Astrocyte of the spinal cord (primary cell): ENCODE measurements at places on chromosomes 7 and 10.

GRCh38 chr7:49800031-49800430 lies 26.6 kb downstream of the VWC2 start:
- DNase-seq = no peak

GRCh38 chr10:33214174-33214573 lies 120.3 kb downstream of the NRP1 start:
- DNase-seq = no peak

DNA sequence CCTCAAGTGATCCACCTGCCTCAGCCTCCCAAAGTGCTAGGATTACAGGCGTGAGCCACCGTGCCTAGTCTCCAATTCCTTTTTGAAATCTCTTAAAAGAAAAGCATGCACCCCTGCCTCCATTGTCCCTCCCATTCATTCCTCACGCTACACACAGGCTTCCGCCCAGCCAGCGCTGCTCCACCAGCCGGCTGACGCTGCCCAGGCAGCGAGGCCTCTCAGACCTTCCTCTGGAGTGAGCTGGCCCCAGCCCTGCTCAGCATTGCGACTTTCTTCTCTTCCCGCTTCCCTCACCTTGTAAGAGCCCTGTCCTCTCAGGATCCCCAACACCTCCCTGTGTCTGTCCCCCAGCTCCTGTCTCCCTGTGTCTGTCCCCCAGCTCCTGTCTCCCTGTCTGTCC lies 23.6 kb downstream of the RGS10 start:
- no peak for DNase-seq

GRCh38 chr10:84765656-84766055 lies 437.3 kb downstream of the CCSER2 start:
- no peak for DNase-seq

GRCh38 chr7:29937132-29937531 lies 52.5 kb downstream of the SCRN1 start:
- no peak for DNase-seq

GRCh38 chr10:123270806-123271205 lies 116.6 kb downstream of the BUB3 start:
- no peak for DNase-seq

DNA sequence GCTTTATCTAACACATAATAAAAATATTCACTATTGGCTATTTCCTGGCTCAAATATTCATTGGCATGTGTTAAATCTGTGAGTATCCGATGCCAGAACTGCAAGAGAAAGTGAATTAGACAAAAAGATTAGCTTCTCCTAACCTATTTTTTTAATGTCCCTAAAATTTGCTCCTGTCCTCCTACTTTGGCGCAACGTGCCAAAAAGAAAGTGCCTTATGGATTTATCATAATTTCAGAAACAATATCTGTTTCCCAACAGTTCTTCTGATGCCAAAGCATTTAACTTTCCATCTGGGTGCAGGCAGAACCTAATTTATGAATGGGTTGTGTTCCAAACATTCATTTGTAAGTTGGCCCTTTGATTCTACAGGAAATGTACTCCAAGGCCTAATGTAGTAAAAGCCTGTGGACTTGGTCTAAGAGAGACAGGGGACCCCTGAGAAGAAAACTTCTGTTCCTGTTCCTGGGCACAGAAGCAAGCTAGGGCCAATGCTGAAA lies 15.4 kb downstream of the PIP4K2A start:
- DNase-seq = no peak

DNA sequence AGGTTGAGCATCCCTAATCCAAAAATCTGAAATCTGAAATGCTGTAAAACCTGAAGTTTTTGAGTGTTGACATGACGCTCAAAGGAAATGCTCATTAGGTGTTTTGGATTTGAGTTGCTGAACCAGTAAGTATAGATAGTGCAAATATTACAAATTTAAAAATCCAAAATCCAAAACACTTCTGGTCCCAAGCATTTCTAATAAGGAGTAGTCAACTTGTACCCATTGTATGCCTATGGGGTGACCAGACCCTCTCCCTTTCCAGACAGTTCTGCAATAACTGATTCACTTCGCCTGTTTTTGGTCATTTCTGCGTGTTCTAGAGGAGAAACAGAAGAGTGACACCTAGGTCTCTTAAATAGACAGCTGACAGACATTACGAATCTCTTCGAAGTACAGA lies 90.3 kb downstream of the MMRN2 start:
- no peak for DNase-seq

- no peak for DNase-seq
Observed at GRCh38 chr7:1211611-1212010, 21.1 kb upstream of the UNCX start.

DNA sequence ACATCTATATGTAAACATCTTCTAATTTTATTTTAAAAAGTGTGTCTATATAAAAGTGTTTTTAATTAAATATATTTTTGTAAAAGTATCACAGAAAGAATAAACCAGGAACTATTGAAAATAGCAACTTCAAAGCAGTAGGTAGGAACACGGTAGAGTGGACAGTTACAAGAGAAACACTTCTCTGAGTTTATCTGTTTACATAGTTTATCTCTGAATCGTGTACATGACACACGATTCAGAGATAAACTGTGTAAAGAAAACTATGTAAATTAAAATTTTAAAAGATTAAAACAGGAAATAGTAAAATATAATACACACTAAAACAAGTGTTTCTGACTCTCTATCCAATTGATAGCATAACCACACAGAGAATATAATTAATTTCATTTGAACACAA lies 25.1 kb upstream of the FAM170B start:
- no peak for DNase-seq

DNA sequence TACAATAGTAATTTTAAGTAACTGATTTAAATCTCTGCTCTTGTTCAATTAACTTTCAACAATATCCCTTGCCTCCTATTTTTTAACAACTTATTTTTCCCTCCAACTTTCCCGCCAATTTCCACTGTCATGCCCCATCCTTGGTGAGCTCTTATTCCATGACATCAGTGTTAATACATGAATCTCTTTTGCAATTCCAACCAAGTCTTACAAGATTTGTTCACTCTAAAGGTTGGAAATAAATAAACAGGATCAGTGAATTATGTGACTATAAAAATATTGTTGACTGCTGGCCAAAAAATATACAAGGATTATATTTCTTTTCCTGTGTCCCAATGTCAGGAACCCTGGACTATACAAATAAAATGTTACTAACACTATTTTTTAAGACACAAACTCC lies 21.0 kb upstream of the AGMO start:
- no peak for DNase-seq

- DNase-seq = no peak
Observed at GRCh38 chr7:77665161-77665560, 31.1 kb upstream of the RSBN1L start.

DNA sequence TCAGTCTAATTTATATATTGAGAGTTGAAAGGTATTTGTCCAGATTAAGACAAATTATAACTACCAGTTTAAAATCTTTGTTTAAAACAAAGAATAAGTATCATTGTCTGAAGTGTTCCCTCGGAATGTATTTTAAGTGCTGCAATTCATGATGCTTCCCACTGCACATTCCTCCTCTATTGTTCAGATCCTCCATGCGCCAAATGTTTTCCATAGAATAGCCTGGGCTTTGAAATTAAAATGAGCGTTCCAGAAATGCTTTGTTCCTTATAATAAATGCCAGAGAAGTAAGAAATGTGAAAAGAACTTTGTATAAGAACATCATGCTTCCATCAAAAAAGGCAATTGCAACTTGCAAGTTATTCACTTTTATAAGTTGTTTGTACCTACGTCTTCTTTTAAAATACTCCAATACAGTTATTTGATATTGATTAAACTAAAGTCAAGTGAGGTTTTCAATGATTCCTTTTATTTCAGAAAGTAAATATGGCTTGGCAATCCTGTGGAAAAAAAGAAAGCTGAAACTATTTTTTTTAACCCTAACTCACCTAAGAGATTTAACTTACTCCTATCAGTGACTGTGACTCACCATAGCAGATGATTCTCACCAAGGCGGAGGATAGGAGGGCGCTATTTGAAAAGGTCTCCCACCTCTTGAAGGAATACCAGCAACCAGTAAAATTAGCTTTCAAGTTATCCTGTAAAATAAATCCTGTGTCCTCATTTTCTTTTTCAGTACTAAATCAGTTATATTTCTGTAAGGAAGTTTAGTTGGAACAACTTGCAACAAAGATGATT lies 85.8 kb downstream of the CTNNA3 start:
- DNase-seq = peak; percentile 62

DNA sequence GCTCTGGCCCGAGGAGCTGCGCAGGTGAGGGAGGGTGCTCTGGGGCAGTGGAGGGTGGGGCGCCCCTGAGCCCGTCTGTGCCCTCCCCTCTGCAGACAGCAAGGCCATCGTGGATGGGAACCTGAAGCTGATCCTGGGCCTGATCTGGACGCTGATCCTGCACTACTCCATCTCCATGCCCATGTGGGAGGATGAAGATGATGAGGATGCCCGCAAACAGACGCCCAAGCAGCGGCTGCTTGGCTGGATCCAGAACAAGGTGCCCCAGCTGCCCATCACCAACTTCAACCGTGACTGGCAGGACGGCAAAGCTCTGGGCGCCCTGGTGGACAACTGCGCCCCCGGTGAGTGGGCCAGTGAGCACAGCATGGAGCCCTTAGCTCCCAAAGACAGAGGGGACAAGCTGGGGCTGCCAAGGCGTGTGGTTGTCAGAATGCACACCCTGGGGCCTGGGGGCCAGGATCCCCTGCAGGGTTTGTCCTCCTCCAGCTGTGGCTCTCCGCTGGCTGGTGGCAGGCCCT lies 5.1 kb downstream of the FLNC start:
- DNase-seq = no peak

DNA sequence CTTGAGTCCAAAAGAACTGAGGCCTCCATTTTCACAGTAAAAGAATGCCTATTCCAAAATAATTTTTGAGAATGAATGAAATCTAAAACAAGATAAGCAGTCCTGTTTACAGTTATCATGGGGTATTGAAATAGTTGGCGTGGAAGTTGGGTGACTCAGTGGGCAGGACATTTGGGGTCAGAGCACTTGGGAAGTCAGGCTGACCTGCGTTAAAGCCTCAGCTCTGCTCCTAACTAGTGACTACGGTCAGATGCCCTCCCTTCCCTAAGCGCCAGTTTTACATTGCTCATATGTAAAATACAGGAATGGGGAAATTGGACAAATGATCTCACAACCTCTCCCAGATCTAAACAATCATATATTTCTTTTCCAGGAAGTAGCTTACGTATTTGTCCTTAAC lies 2.3 kb upstream of the PAPSS2 start:
- peak; percentile 26 for DNase-seq

DNA sequence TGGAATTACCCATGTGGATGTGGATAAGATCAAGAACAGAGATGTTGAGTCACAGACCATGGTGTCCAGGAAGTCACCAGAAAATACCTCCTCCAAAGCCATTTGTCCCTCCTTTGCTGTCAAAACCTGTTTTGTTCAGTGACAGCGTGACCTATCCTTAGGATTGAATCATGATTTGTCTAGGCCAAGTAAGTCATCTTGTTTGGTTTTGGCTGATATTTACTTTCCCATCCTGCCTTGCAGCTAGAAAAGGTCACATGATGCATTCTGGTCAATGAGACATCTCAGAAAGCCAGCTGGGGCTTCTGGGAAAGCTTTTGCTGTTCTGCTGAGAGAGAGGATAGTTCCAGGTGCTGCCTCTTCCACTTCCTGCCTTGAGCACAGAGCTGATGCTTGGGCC lies 225.3 kb upstream of the ZMIZ1 start:
- no peak for DNase-seq

DNA sequence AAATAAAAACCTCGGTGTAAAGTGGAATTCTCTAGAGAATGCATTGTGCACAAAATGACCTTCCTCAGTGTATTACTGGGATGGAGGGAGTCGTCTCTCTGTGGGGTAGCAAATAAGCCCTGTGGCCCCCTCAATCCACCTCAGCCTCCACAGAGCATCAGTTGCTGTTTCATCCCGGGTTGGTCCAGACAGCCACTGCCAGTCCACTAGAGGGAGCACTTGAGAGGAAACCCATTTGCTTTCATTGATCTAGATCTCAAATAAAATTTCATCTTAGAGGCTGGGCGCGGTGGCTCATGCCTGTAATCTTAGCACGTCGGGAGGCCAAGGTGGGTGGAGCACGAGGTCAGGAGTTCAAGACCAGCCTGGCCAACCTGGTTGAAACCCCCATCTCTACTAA lies 1128.7 kb downstream of the CNTNAP2 start:
- DNase-seq = peak; percentile 15

- DNase-seq = peak; percentile 2
Observed at GRCh38 chr7:29207162-29207801, 12.7 kb downstream of the CHN2 start.

DNA sequence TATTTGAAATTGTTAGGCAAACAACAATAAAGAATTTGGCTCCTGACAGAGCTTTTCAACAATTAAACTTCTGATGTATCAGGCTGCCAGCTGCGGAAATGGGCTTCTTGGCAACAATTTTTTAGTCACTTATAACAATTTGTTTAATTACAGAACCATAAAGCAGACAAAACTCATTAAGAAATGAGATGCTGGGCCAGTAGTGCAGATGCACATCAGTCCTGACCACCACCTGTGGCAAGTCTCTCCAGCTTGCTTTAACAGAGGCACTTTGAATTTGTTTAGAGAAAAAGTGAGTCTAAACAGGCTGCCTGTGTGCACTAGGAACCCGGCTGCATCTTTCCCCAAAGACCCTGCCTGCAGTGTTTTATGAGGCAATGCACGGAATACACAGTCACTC lies 1124.4 kb downstream of the NXPH1 start:
- DNase-seq = no peak
